Thoracic aorta (tissue), 2 donors: ENCODE measurements at places on chromosomes 1 and 21. TPM values are rescaled to one million over a fixed set of nuclear protein-coding genes. Genes with fewer than 3 reads are reported as not detected.

The OR2T35 gene
- total RNA-seq: not detected

The PDZK1IP1 gene
- total RNA-seq: not detected

The NASP gene
- total RNA-seq: 91.4 TPM

The SHE gene
- total RNA-seq: 15.2 TPM

The KCNA2 gene
- 2.0 TPM for total RNA-seq

The TMEM269 gene
- 0.27 TPM for total RNA-seq

The CAP1 gene
- 315 TPM for total RNA-seq

The EFNA3 gene
- 3.2 TPM for total RNA-seq

The DIO1 gene
- total RNA-seq: not detected

The CYP4A22 gene
- total RNA-seq: not detected

The S100A7A gene
- total RNA-seq: not detected

DNA sequence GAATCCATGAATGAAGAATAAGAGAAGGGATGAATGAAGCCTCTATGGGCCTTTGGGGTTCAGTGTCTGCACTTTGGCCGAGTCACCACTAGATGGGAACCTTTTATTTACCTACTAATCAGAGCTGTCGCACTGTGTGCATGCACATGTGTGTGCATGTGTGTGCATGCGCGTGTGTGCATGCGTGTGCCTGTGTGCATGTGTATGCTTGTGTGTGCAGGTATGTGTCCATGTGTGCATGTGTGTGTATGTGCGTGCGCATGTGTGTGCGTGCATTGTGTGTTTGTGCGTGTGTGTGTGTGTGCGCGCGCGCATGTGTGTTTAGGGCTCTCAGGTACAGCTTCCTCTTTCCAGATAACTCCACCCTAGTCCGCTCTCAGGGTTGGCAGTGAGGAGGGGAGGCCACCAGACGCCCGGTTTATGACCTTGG, 20.4 kb upstream of the UBXN10 start:
- DNase-seq: no peak

DNA sequence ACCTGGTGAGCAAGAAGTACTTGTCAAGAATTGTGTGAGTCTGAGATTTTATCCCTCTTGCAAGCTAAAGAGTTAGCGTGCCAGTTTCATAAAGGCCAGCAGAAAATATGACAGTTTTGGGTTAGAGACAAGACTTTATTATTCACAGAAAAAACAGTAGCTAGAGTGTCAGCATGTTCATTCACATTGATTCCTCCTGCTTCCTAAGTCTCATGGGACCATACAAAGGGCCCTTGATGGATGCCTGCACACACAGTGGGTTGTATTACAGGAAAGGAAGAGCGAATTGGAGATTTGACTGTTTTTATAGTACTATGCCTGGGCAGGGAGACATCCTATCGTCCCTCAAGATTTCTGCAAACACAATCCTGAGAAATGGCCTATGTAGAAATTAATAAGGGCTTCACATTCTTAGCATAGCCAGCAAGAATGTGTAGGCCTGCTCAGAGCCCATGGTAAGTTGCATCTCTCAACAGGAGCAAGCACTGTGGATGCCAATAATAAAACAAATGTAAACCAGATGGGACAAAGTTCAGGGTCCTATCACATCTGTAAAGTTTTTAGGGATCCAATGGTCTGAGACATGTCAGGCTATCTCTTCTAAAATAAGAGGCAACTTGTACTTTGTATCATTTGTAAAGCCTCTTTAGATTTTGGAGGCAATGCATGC, 4.0 kb upstream of the ASPM start:
- DNase-seq: no peak

- no peak for DNase-seq
These were observed 5.1 kb downstream of the METTL13 start for GRCh38 chr1:171786534-171786933.

DNA sequence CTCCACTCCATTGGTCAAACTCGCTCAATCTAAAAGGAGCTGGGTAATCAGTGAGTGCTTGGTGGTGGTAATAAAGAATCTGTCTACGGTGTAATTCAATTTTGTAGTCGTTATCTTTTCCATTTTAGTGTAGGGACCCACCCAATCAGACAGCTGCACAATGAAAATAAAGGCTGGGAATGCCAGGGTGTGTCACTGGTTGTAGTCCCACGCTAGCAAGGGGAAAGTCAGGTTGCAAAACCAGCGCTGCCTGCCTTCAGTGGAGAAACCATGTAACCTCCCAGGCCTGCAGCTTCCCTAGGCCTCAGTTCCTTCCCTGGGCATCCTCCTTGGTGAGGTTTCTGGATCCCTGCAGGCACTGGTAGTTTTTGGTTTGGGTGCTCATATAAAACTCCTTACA, 49.4 kb upstream of the PPP2R5A start:
- no peak for DNase-seq

DNA sequence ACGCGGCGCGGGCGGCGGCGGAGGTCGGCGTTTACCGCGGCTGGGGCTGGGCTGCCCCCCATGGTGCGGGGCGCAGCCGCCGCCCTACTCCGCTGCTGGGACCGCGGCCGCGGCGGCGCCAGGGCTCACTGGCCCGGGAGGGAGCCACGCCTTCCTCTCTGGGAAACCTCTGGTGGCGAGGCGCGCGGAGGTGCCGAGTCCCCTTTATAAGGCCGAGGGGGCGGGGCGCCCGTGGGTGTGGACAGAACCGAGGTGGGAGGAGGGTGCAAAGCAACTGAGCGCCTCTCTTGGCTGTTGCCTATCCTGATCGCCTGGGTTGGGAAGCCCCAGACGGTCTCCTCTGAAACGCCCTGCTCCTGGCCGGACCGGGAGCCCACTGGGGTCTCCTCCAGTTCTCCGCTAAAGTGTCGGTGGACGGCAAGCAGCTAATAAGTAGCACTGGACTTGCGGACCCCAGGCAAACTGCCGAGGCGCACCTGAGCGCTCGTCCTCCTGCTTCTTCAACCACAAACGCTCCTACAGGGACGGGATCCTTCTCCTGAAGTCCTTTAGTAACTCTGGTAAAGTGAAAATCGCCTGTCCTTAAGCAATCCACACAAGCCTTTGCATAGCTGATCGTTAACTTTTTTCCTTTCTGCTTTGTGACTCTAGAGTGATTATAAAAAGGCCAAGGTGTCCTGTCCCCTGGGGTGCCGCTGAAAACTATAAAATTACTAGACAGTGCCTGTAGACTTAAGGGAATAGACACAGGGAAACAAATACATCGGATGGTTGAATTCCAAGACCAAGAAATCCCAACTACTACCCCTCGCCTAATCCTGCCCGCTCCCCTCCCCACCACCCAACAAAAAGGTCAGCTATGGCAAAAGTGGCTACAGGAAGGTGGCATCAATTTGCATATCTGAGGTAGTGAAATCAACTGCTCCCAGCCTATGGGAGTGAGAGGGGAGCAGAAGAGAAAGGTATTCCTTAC, at the start of gene PTGER3:
TSS of gene PTGER3 (minus strand) at position 182 of the 973 bp plus-strand sequence. CDS start 239 bp downstream, outside the sequence.
- DNase-seq: peak; percentile 57

DNA sequence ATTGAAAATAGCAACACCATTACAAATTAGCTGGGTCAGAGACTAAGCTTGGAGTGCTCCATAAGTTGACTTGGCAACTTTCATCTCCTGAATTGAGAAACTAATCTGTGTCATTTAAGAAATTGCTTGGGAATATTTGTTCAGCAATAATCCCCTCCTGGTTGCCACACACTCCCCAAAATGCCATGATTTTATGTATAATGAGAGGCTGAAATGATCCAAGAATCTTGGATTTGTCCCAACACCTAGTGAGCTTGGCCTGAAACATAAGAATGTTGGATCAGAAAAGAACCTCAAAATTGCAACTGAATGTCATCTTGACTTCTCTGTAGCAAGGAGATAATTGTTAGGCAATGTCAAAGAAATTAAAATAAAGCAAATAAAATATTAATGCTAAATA, 805.9 kb upstream of the ADAMTS5 start:
- DNase-seq: no peak

- DNase-seq: no peak
These were observed 15.5 kb upstream of the SERINC2 start for GRCh38 chr1:31397360-31398095.

GRCh38 chr1:67256291-67257172, 51.1 kb upstream of the IL12RB2 start:
- no peak for DNase-seq

DNA sequence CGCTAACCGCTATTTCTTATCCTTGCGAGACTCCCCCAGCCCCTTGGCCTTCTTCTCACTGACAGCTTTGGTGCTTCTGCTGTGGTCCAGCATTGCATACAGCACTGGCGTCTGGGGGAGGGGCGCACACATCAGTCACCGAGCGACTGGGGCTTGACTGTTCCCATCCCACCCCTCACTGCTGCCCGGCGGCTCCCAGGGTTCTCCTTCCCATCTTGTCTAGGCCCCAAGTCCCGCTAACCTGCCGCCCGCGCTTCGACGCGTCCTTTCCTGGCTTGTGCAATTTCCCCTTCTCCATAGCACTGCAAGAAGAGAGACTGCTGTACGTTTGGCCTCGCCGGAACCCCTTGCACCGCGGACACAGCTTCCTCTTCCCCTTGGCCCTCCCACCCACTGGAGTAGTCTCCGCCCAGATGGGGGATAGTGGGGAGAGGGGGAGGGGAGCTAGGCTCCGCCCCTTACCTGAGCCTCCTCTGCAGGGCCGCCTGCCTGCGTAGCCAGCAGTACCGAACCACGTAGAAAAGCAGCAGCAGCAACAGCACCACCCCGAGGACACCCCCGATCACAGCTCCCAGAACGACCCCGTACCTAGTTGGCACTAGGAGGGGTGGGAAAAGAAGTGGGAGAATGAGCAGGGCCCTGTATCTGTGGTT, 3.8 kb downstream of the MPZ start:
- peak; percentile 21 for DNase-seq

- no peak for DNase-seq
These were observed 85.2 kb downstream of the UCK2 start for GRCh38 chr1:165912638-165913037.

DNA sequence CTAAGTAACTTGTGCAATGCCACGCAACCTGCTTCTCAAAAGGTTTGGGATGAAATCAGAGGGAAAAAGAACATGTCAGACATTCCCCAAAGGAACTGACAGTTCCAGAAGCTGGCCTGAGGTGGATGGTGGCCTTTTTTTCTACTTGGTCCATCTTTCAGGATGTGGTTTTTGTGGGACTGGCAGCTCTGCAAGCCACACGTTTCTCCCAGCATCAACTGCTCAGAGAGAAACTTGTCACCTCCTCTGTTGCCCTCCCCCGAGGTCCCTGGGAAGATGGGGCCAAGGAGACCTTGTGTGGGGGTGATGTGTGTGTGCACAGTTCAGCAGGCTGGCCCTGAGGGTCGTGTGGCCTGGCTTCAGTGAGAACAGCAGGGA, 2.5 kb upstream of the DHRS3 start:
- no peak for DNase-seq

DNA sequence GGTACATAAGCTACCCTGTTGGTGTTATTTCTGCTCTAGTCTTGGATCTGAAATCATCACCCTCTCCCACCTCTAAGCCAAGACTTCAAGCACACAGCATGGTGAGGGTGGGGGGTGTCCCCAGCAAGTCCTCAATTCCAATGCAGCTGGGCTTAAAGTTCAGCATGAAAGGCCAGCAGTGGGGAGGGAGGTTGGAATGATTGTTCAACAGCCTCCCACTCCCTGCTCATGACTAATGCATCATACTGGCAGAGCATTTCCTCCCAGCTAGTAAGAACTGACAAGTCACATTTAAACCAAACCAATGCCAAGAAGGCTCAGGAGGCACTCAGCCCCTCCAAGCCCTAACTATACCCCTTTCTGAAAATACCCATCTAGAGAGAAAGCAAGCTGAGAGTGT, 50.1 kb downstream of the TIAM1 start:
- DNase-seq: no peak

DNA sequence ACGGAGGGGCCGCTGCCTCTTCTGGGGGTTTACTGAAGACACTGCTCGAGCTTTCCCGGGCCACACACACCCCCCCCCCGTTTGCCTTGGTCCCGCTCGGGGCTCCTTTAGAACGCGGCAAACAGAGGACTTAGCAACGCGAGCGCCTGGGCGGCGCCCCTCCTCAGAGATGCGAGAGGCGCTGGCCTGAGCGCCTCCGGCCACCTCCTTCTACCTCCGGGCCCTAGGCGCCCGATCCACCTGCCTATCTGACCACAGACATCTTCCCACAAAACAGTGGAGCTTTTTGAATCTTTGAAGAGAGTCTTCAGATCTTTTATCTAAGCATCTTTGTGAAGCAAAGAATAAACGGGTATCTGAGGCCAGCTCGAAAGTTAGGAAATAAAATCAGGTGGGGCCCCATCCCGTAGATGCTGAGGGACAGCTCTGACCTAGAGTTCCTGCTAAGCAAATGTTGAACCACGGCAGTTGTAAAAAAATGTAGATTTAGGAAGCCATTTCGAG, 436 bp upstream of the TTLL7 start:
- peak; percentile 25 for DNase-seq

DNA sequence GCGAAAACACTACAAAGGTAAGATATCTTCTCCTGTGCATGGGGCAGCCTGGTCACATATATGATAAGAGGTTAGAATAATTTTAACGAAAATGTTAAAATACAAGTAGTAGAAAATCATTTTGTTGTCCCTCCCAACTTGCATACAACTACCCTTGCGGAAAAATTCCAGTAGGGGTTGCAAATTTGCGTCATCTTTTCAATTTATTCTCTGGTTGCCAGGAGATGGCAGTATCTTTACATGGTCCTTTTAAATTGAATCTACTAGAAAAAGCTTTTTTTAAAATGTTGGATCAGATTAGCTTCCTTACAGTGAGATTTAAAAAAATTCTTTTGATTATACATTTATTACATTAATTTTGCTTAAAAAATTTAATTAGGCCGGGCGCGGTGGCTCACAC, 10.9 kb downstream of the S100PBP start:
- DNase-seq: no peak

DNA sequence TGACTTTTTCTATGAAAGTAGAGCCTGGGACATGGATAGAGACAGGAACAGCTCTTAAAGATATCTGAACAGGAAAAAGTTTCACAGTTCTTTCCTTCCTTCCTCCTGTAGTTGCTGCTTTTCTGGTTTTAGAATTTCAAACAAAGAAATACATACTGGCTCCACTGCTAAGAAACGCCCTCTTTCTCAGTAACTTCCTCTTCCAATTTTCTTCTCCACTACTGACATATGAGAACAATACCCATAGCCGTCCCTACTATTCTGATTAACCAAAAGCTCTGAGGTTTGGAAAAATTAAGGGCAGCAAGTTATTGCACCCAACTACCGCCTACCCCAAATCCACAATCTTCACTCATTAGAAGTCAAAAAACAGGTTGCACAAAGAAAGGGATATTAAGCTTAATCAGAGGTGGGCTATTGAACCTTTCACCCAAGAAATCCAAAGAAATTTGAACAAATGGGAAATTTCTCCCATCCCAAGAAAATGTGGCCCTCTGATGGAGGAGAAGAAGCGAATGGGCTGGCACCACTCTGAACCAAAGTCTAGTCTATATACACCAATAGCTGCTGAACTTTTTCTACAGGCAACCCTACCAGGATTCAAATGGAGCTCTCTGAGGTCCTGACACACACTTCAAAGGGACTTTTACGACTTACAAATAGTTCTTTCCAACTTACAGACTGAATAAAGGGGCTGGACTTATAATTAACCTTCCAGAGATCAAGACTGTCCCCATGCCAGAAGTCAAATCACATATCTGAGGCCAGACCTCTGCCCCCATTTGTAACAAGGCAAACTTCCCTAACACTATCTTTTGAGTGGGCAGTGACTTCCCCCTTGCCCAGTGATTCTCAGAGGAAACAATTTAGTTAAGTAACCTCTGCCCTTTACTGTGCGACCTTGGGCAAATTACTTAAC, 1.7 kb downstream of the WASF2 start:
- DNase-seq: no peak
